ENCODE measurements at places on chromosomes 4 and X. TPM values are rescaled to one million over a fixed set of nuclear protein-coding genes. Genes with fewer than 3 reads are reported as not detected.

The SPATA18 gene
- 11.6 TPM for total RNA-seq

The HAND2 gene
- total RNA-seq, result 0.31 TPM

The ADAM29 gene
- total RNA-seq, result not detected

The RIPPLY1 gene
- total RNA-seq, result 0.50 TPM

The GAGE1 gene
- total RNA-seq, result not detected

The LRIT3 gene
- total RNA-seq, result 0.25 TPM

The MND1 gene
- 0.98 TPM for total RNA-seq

Data from kidney (tissue), 22 donors.